AG09309 (cell line): ENCODE measurements at places on chromosomes 1 and 21.
A peak's percentile ranks its signal among the peaks of the same experiment; 100 is the strongest.

DNA sequence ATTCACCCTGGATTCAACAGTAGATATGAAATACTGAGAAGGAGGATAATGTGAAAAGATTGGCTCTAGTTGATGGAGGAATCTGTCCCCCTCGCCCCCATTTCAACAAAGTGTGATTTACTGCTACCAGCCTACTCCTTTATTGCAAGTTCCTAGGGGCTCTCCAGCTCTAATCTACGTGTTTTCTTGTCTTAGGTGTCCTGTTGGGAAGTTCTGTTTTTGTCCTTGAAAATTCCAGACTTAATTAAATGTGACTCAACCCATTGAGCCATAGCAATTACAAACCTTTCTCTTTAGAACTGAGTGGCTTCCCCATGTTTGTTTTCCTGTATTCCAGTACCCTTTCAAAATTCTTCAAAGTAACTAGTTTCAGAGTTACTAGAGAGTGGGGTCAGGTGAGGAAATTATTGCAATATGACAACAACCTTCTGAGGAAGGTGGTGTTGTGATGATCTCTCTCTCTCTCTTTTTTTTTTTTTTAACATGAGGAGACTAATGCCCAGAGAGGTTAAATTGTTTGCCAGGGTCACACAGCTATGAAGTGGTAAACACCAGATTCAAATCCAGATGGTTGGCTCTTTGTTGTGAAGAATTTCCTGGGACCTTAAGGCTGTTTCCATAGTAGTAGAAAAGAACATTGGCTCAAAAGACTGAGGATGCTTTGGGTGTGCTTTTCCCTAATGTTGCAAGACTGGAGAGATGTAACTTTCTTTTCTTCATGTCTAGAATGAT is 3.5 kb downstream of the RGL1 start:
- no peak for DNase-seq

- no peak for DNase-seq
Measured at GRCh38 chr1:91526496-91526895, 25.8 kb downstream of the CDC7 start.

GRCh38 chr1:164805399-164805798 is 246.4 kb downstream of the PBX1 start:
- no peak for DNase-seq

DNA sequence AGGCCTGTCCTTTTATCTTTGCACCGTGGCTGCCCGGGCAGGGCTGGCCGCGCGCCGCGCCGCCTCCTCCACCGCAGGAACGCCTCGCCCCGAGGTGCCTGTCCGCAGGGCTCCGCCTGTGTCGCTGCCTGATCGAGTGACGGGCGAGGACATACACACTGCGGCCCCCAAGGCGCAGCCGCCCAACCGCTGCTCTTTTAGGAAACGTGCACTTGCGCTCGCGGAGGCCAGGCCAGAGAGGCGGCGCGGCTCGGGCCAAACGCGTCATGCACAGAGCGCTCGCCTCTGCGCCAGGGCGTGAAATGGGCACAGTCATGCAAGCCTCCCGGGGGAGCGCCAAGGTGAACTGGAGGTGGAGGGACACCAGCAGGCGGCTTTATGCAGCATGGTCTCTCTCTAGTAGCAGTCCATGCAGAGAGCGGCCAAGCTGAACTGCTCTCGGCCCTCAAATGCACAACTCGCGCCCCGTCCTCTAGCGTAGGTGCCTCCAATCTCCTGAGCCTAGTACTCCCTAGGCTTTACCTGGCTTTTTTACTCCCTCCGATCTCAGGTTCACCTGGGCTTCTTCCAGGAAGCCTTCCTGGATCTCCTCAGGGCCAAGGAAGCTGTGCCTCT is 12.9 kb downstream of the TRABD2B start:
- DNase-seq, result no peak

GRCh38 chr1:19437891-19438294 is 47.4 kb downstream of the CAPZB start:
- no peak for DNase-seq

GRCh38 chr1:168676029-168676812 is 52.8 kb downstream of the DPT start:
- DNase-seq, result no peak

DNA sequence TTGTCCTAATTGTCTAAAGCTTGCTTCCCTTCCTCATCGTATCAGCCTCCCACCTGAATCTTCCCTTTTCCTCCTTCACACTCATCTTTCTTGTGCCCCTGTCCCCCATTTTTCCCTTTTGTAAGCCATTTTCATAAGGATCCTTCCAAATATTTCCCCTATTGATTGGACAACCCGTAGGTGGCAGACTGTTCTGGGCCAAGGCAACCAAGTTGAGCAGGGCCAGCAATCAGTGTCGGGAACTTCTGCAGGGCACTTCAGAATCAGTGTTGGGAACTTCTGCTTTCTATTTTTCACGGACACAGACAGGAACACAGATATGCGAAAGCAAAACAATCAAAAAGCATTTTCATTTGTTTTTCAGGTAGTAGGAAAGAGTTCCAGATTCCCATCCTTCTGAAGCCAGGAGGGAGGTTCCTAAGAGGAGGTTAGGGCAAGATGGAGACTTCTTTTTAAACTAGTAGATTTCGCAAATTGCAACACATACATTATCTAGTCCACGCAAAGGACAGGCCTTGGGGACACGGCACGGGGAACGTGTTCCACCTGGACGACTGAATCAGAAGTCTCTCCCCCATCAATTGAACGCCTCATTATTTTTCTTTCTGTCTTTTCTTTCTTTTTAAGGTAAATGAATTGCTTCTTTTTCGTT is 691 bp upstream of the MPZL1 start:
- peak; percentile 24 for DNase-seq

- DNase-seq, result peak; percentile 7
Measured at GRCh38 chr1:174433451-174433850, 14.3 kb upstream of the GPR52 start.

GRCh38 chr1:38746402-38746935 is 113.1 kb downstream of the RRAGC start:
- no peak for DNase-seq

DNA sequence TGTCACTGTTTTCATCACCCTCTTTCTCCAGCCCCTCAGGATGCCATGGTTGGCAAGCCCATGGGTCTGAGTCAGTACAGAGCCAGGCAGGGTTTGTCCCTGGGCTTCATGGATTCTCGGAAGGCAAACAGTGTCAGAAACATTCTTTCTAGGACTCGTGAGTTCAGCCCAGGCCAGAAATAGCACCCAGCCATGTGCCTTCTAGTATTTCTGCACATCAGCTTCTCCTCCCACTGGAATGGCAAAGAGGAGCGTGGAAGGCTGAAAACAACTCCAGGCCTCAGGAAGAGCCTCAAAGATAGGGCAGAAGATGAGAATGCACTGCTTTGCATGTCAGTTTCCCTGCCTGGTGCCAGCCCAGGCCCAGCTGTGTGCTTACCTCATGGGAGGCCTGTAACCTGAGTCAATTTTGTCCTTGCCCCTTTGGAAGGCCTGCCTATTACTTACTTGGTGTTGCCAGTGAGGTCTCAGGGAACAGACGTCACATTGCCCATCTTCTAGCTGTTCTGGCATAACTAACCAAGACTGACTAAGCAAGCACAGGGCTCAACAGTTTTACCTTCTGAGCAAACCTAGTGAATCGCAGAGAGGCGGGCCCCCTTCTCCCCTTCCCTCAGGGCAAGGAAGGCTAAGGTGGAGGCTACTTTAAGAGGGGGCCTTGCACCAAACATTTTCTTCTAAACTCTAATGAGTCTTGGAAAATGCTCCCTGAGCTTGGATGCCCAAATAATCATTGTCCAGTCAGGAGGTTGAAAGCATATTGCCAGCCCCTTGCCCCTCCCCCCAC is 42.4 kb downstream of the GLUL start:
- DNase-seq, result peak; percentile 11

DNA sequence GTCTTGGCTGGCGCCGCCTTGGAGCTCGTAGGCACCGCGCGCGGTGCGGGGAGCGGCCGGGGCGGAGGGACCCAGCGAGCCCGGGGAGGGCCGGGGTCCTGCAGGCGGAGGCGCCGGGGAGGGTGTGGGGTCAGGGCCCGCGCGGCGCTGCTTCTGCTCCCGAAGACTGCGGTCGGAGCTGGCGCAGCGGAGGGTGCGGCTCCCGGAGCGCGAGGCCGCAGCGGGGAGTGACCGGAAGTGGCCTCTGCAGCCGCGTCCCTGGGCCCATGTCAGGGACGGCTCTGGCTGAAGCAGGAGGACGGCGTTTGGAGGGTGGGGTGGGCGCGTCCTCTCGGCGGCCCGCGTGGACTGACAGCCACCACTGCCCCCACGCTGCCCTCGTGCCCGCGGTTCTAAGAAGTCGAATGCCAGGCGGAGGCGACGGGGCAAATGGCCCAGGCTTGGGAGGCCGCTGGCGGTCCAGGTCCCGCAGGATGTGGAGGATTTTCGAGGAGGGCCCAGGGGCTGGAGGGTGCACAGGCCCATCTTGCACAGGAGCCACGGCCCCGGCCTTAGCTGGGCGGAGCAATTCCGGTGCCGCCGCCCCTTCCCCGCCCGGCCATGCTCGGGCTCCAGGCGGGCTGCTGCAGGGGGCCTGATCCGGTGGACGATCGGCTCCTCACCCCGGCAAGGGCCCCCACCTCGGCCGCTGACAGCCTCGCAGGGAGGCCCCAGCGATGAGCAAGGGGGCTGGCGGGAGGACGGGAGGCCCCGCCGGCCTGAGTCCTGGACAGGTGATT is 7.7 kb upstream of the ZNF669 start:
- DNase-seq, result no peak

DNA sequence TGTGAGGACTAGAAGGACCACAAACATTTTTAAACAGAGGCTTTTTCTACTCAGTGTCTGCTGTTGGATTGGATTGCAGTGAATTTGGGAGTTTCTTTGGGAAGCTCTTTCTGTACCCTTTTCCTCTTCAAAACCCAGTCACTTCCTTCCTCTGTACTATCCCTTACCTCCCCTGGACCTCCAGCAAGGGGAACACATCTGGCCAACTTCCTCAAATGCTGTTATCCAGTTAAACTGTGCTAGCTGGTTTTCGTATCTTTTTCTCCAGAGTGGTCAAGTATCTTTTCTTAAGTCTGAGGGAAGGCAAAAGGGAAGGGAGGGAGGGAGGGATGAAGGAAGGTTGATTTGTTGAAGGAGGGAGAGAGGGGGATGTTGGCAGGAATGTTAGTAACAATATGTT is 99.2 kb upstream of the TNR start:
- no peak for DNase-seq

GRCh38 chr1:2412773-2413494 is 570 bp upstream of the PEX10 start:
- no peak for DNase-seq

GRCh38 chr1:210376836-210377372 is 48.2 kb downstream of the HHAT start:
- no peak for DNase-seq

DNA sequence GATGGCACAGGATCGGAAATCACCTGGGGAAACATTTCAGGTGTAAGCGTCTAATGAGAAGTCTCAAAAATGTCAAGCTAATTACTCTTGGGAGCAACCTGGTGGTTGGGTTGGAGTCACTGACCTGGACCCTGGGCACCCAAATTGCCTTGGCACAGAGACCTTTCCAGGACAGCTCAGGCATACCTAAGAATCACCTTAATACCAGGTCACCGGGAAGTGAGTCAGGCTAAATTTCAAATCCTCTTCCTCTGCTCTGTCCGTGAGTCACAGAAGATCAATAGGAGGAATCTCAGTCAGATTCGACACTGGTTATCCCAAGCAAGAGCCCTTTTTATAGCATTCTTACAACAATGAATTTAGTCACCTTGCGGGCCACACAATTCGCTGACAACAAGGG is 179.6 kb upstream of the CAMK1G start:
- DNase-seq, result no peak

DNA sequence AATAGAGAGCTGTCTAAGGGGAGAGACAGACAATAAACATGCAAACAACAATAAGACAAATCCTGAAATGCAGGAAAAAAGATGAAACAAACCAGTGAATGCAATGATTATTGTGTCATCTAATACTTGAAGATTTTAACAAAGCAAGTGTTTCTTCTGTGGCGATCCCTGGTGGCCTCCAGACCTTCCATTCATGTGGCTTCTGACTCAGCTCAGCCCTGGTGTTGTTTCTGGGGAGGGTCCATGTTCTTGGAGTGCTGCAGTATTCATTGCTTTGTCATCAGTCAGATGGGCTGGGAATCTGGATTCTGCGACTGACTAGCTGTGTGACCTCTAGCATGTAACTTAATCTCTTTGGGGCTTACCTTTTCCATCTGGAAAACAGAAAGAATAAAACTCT is 1.5 kb upstream of the C2CD4D start:
- no peak for DNase-seq

- no peak for DNase-seq
Measured at GRCh38 chr1:28036431-28036830, 52.0 kb downstream of the EYA3 start.

- DNase-seq, result no peak
Measured at GRCh38 chr1:3114846-3115245, 45.8 kb downstream of the PRDM16 start.

DNA sequence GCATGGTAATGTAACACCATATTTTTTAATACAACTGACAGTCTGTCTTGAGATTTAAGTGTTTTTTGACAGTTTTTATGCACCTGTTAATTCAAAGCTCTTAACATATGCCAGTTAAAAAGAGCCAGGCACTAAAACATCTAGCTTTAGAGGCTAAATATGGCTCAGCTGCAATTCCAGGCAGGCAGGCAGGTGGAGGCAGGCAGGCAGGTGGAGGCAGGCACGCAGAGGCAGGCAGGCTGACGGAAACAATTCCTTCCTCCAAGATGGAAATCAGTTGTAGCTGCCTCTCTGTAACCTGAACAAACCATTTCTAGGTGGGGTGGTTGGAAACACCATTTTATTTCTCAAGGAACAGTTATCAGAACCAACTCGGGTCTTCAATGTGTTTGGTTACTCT is 51.2 kb downstream of the GORAB start:
- DNase-seq, result no peak

DNA sequence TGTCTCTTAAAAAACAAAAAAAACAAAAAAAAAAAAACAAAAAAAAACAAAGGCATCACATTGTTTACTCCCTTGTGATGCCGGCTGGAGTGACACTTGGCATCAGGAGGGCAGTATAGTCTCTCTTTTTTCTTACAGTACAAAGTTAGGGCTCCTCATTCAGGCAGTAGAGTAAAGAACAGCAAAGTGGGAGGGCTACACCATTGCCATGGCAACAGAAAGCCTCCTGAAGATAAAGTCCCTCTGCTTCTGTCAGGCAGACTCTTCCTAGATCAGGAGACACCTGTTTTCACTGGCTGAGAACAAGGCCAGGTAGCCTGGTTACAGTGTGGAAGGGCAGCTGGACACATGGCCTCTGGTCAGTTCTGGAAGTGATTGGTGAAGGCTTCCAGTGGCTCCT is 41.3 kb upstream of the RAB3GAP2 start:
- DNase-seq, result no peak

DNA sequence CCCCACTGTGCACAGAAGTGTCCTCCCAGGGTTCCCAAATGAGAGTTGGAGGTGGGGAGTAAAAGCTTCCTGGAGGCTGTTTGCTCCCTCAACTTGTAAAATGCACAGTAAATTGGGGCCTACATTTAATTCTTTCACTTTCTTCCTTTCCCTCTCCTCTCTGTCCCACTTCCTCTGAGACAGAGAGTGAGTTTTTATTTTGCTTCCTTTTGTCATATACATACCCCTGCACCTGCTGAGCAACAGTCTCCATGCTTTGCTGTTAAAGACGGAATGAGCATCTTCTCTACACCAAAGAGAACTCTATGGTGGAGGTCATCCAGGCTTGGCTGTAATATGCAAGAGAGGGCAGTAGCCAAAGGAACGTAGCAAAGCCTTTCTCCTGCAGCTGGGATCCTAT is 79.3 kb upstream of the VAV3 start:
- no peak for DNase-seq
